ENCODE measurements at places on chromosomes 7 and 10.
A peak's percentile ranks its signal among the peaks of the same experiment; 100 is the strongest.

- no peak for DNase-seq
These were observed 275.9 kb upstream of the GHITM start for GRCh38 chr10:83863283-83863966.

GRCh38 chr7:23212841-23213240 is 31.0 kb downstream of the NUP42 start:
- no peak for DNase-seq

DNA sequence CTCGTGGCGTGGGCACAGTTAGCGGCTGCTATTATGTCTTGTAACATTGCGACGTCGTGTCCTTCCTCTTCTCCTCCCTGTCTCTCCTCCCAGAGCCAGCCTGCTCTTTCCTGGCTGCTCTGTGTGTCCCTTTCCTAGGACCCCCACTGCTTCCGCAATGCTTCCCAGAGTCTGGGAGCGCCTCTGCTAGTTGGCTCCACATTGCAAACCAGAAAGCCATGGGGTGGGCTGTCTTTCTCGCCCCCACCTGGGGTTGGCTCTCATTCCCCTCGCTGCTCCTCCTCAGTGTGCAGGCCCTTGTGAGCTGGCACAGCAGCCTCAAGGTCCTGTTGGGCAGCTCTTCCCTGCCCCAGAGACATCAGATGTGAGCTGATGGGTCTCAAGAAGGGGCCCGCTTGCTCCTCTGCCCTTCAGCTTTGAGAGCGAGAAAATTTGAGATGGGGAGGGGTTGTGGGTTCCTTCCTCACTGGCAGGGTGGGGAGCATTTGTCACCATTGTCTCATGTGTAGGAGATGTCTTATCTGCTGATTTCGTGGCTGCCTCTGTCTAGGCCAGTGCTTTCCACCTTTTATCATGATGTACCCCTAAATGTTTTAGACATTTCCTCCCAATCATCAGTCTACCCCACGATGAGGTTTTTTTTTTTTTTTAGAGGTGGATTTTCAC is 3.3 kb downstream of the ADAMTS14 start:
- no peak for DNase-seq

- DNase-seq, result no peak
These were observed 767.4 kb upstream of the GHITM start for GRCh38 chr10:83371696-83372490.

DNA sequence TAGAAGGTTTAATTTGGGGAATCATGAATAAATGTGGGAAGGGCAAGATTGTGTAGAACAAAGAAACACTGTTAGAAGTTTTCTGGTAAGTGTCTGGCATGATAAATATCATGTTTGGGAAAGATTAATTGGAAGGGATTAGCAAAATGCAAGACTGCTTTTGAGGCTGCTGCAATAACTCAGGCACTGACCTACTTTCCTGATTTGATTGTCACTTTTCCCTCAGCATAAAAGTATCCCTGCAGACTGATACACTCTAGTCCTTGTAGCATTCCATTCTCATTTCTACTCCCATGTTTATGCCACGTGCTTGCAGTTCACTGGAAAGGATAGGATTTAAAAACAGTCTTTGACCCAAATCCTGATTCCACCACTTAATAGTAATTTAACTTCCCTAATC is 303.3 kb upstream of the SEMA3A start:
- peak; percentile 6 for DNase-seq

DNA sequence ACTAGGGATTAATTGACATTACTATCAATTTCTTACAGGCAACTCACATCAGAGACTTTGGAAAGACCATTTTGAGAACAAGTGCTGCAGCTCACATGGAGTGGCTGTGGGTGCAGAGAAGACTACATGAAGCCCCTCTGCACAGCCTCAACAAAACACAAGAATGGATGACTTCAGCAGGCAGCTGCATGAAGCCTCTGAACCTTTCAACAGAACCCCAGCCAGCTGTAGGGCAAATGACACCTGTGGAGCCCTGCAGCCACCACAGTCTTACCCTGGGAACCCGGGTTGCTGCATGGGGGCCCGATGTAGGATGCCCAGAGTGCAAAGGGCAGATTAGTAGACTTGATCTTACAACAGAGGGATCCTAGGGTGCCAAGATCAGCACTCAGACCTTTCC is 62.0 kb upstream of the CAMK2B start:
- no peak for DNase-seq

- DNase-seq, result peak; percentile 17
These were observed 91.8 kb downstream of the ARHGAP12 start for GRCh38 chr10:31836569-31837406.

GRCh38 chr10:95457319-95457886 is 103.8 kb downstream of the SORBS1 start:
- no peak for DNase-seq

GRCh38 chr10:90906596-90906995 is 14.3 kb downstream of the ANKRD1 start:
- DNase-seq, result no peak

DNA sequence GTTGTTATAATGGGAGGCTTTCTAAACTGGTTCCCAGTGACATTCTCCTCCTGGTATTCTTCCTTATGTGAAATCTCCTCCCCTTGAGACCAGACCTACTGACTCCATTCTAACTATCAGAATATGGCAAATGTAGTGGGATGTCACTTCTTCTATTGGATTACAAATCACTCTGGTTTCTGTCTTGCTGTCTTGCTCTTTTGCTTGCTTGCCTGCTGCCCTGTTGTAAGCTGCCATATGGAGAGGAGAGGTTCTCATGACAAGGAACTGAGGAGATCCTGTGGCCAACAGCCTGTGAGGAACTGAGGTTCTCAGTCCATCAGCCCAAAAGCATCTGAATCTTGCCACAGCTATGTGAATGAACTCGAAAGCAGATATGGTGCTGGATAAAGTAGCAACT is 4.7 kb upstream of the NRCAM start:
- no peak for DNase-seq

DNA sequence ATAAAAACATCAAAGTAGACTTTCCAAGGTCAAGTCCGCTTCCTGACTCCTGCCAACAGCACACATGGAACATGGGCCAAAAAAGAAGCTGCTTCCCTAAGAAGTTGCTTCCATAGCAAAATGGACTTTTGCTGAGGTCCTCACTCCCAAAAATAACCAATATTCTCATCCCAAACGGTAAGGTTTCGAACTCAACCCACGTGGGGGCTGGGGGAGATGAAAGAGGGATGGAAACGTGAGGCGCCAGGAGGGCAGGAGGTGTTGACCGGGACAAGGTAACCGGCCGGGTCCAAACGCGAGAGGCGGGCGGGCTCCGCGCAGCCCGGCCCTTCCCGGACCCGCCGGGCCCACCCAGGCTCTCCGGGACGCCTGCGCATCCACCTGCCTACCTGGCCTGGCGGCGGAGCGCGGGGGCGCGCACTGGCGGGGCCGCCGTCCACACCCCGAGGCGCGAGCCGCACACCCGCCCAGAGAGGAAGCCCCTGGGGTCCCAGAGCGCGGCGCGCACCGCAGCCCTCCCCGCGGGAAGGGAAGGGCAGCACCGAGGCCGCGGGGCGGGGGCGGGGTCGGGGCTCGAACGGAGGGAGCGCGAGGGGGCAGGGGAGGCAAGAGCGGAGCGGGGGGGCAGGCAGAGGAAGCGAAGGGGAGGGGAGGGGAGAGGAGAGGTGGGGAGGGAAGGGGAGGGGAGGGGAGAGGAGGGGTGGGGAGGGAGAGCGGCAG is 742 bp downstream of the LMBR1 start:
- DNase-seq, result no peak

- DNase-seq, result no peak
These were observed 49.4 kb downstream of the COBL start for GRCh38 chr7:51267169-51267568.

DNA sequence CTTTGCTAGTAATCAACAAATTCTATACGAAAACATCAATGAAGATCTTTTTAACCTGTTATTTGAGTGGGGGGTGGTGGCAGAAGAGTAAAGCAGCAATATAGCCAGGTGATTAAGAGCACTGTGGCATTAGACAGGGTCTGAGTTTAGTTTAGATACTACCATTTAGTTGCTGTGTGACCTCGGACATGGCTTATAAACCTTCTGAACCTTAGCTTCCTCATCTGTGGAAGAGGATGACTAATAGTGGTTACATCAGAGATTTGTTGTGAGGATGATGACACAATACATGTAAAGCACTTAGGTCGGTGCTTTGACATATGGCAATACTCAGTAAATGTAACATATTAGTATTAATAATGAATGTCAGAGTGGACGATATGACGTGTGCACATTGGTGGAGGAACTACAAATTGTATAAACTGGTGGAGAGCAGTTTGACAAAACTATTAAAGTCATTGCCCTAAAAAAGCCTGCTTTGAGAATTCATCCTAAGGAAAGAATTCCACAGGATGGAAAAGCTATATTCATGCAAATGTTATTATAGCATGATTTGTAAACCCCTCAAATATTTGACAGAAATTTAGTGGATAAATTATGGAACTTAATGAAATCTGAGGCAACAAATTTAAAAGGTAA is 24.3 kb downstream of the SPAG6 start:
- peak; percentile 72 for DNase-seq

DNA sequence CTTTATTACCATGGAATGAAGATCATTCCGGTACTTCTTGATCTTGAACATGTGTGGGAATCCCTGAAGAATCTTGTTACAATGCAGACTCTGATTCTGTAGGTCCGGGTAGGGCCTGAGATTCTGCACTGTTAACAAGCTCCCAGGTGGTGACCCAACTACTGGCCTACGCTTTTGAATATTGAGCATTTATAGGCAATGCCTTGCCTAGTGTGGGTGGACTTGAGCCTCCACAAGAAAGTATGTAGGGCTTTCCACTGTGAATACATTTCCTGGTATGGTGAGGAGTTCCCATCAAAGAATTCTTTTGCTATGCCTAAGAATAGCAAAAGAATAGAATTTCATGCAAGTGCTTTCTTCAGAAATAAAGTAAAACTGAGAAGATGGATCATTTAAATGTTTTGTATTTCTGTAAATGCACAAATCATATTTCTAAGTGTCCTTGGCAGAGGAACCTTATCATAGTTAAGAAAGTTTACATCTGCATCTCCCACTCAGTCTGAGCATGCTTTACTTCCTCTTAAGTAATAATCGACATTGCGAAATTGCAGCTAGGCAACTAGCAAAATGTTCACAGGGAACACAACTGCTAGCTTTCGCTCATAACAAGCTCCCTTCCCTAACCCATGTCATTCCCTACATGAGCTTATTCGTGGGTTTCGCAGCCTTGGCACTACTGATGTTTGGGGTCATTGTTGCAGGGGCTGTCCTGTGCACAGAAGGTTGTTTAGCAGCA is 71.4 kb downstream of the AHR start:
- DNase-seq, result peak; percentile 92

GRCh38 chr7:106041140-106041717 is 70.9 kb downstream of the SYPL1 start:
- peak; percentile 48 for DNase-seq

DNA sequence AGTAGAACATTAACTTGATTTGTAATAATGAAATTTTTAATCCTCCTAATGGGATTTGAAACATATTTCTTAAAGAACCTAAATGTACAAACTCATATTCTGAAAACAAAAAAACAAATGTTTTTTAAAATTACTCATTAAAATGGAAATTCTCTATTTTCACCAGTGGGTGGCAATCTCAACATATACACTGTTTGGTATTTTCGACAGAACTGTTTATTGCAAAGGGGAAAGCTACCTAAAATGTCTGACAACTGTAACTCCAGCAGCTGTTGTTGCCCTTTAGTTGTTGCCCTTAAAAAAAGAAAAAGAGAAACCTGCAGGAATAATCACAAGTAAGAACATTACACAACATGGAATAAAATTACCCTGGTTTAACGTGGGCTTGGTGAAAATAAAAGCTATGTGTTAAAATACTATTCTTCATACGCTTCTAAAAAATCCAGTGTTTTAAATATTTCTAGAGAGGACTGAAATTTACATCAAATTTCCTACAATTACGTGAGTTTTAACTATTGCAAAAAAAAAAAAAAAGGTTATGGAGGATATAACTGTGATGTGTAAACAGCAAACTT is 54.5 kb downstream of the COL1A2 start:
- peak; percentile 62 for DNase-seq

All from HCEC 1CT (cell line).